ENCODE measurements at places on chromosomes 6 and 20. TPM values are rescaled to one million over a fixed set of nuclear protein-coding genes. Genes with fewer than 3 reads are reported as not detected.

TTK gene
- total RNA-seq: 55.2 TPM

TNNC2 gene
- 0.12 TPM for total RNA-seq

TCF15 gene
- not detected for total RNA-seq

AGPAT4 gene
- 10.9 TPM for total RNA-seq

CHRNA4 gene
- not detected for total RNA-seq

ENPP5 gene
- total RNA-seq: 0.55 TPM

CST4 gene
- 0.22 TPM for total RNA-seq

RAET1L gene
- not detected for total RNA-seq

MRPL18 gene
- total RNA-seq: 62.9 TPM

ZBTB46 gene
- total RNA-seq: 16.7 TPM

OLIG3 gene
- not detected for total RNA-seq

CNKSR3 gene
- total RNA-seq: 5.9 TPM

GSTA2 gene
- total RNA-seq: not detected

RIN2 gene
- total RNA-seq: 58.7 TPM

PRR18 gene
- total RNA-seq: not detected

UNC5CL gene
- total RNA-seq: 0.12 TPM

CDSN gene
- total RNA-seq: not detected

DYNLT2 gene
- total RNA-seq: 1.5 TPM
